ENCODE measurements at places on chromosomes 7 and 10. TPM values are rescaled to one million over a fixed set of nuclear protein-coding genes. Genes with fewer than 3 reads are reported as not detected.

Gene TECTB
- total RNA-seq = 0.77 TPM

Gene TMEM270
- total RNA-seq = not detected

Gene EDRF1
- 35.9 TPM for total RNA-seq

Gene C10orf53
- 0.11 TPM for total RNA-seq

Gene DUSP5
- total RNA-seq = 4.7 TPM

Gene GNG11
- total RNA-seq = 13.4 TPM

Gene UCMA
- not detected for total RNA-seq

Gene CALCR
- total RNA-seq = 2.4 TPM

Gene NPFFR1
- 0.50 TPM for total RNA-seq

Gene EIF5AL1
- total RNA-seq = 0.10 TPM

Gene GPR37
- 38.8 TPM for total RNA-seq

Gene TMEM176A
- 14.7 TPM for total RNA-seq

Gene ZNF33B
- total RNA-seq = 30.8 TPM

Gene ADAM8
- 1.7 TPM for total RNA-seq

Gene GNAT3
- total RNA-seq = not detected

Gene FANK1
- total RNA-seq = 3.7 TPM

Gene SUN3
- total RNA-seq = not detected

Gene MINDY4
- total RNA-seq = 7.2 TPM

Gene OPALIN
- 4.8 TPM for total RNA-seq

Gene TMEM26
- 2.9 TPM for total RNA-seq

Gene FIS1
- total RNA-seq = 244 TPM

Gene KMT2E
- 164 TPM for total RNA-seq

All from spinal cord (tissue), 10 donors.